ENCODE measurements at places on chromosomes 3 and 15.

- no peak for DNase-seq
These were observed 23.9 kb downstream of the EIF1B start for GRCh38 chr3:40333416-40333815.

DNA sequence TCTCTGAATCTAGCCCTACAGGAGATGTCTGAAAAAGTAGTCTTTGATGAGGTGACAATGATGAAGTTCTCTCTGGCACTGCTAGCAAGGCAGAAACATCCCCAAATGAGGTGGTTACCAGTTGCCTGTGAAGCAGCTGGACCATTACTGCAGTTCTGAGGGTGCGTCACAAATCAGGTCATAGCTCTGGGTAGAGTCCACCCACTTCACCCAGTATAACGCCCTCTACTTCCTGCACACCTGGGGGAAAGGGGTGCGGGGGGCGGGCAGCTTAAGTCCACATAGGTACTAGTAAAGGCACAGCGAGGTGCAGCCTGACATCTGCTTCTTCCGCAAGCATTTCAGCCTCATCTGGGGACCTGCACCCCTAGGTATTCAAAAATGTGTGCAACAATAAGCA is 13.4 kb upstream of the SATB1 start:
- no peak for DNase-seq

DNA sequence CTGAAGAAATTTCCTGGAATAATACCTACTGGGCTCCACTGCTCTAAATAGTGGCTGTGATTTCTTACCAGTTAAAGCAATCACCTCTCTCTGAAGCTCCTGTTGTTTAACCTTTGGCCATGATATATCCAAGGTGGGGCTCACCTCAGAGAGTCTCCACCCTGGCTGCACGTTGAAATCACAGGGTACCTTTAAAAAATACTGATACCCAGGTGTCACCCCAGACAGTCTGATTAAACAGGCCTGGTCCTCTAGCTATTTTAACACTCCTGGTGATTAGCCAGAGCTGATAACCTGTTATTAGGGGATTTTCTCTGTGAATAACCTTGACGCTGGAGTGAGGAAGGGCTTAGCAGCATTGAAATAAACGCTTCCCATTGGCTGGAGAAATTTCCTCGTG is 22.3 kb upstream of the ZBTB38 start:
- no peak for DNase-seq

GRCh38 chr3:171261487-171261886 is 198.7 kb downstream of the TNIK start:
- no peak for DNase-seq

DNA sequence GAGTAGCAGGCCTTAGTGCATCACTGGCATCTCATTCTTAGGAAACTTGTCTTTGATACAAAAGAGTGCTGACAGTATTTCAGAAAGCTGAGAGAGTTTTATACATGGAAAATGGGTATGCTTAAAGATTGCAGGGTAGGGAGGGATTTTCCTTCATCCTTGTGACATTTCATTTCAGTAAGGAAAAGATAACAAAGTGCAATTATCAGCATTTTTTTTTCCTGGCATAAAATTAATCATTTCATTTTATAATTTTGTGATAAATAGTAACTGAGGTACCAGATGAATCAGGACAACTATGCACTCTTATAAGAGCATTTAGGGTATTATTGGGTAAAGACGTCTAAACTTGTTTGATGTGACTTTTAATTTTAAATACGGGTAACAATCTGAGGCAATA is 10.3 kb downstream of the KBTBD8 start:
- DNase-seq, result no peak

DNA sequence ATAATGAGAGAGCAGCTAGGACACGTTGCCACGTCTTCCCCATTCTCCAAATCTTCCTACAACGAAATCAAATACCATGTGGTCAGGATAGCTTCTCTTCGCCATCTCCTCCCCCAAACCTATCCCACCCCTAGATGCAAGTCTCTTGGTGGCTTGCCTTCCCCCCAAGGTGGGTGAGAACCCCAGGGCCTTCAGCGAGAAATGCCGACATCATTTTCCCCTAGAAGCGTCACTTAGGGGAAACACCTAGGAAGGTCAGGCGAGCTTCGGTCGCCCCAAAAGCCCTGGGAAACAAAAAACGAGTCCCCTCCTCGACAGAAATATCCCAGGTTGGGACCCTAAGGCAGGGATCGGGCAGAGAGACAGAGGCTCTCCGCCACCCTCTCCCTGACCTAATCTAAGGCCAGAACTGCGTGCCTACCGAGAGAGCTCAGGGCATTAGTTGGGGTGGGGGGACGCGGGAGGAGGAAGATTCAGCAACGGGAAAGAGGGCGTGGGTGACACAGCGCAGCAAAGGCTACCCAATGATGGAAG is 502 bp downstream of the DPH3 start:
- DNase-seq, result no peak

GRCh38 chr3:124707656-124708062 is 22.6 kb upstream of the UMPS start:
- DNase-seq, result no peak

DNA sequence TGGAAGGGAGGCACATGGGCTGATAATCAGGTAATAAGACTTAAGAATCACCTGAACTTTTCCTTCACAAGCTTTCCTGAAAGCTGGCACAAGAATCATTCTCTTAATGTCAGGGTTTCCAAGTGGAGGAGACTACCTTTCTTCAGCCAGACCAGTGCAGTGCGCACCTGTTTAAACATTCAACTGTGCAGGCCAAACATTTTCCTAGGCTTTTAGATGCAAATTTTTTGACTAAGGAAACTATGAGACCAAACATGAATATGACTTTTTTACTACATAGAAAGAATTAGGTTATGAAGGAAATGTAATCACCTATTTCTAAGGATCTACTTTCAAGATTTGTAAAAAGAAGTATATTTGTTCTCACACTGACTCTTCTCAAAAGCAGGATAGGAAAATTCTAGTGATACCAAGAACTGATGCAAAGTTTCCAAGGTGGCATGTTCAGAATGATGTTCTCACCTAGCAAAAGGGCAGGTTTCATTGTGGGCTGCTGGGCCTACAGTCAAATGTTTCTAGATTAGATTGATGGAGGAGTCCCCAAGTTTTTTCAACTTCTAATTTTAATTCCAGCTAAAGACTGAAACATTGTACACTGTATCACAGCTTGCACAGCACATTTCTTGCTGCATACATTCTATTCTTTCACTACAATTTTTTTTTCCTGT is 339.1 kb downstream of the TIGIT start:
- no peak for DNase-seq

- no peak for DNase-seq
These were observed 20.8 kb downstream of the COL6A6 start for GRCh38 chr3:130537673-130538304.

GRCh38 chr3:139434764-139435307 is 41.5 kb downstream of the RBP2 start:
- DNase-seq, result no peak

- DNase-seq, result no peak
These were observed 535.6 kb upstream of the AGTR1 start for GRCh38 chr3:148162132-148162531.

- DNase-seq, result no peak
These were observed 193.3 kb upstream of the SLCO3A1 start for GRCh38 chr15:91660174-91660649.

GRCh38 chr3:45907769-45908705 is 21.7 kb downstream of the CCR9 start:
- no peak for DNase-seq

- DNase-seq, result no peak
These were observed 304.4 kb downstream of the KBTBD8 start for GRCh38 chr3:67302489-67302888.

DNA sequence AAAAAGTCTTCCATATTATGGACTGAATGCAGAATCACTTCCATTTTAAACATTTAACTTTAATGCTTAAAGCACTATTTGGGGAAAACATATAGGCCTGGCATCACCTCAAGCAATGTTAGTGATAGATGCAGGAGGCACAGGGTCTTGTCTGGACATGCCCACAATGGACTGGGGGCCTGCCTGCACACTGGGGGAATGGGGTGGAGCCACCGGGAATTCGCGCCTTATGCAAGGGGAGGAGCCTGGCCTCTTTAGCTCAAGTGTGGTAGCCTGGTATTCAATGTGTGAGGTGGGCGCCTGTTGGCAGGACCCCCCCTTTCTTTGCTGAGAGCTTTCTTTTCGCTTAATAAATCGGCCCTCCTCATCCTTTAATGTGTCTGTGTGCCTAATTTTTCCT is 29.9 kb downstream of the ACKR4 start:
- no peak for DNase-seq

DNA sequence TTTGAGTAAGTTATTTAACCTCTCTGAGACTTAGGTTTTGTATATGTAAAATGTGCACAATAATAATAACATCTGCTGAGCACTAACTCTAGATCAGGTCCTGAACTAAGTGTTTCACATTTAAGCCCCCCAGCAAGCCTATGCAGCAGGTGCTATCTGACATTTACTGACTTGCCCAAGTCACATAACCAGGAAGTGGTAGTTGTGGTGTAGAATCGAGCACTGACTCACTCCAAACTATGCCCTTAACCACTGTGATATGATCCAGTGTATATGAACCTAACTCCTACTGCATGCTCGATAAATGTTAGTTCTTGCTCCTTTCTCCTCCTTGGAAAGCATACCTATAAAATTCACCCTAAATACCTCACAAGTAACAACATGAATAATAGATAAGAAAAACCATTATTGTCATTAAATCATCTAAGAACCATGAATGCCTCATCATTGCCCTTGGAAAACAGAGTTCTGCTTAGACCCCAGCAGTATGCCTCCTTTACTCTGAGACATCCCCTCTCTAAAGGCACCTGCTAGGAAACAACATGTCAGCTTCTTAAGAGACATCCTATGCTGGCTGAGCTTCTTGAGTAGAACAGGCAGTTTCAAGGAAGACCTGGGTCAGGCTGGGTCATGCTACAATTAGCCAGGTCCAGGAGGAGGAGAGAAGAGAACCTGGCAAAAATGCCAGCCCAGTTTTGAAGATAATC is 3.0 kb upstream of the SHC4 start:
- no peak for DNase-seq
